H54 (cell line): ENCODE measurements at places on chromosomes 11 and 22.
A peak's percentile ranks its signal among the peaks of the same experiment; 100 is the strongest.

DNA sequence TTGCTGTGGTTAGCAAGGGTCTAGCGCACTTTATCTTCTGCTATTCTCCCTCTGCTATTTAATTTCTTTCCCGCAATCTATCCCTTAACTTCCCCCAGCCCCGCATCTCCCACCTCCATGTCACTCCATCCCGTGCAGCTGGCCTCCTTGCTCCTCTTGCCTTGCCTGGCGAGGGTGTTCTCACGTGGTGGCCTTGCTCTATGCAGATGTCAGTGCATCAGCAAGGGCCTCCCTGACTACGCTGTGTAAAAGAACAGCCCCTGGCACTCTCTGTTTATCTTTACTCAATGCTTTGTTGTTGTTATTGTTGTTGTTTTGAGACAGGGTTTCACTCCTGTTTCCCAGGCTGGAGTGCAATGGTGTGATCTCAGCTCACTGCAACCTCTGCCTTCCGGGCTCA is 114.4 kb upstream of the NNMT start:
- no peak for DNase-seq

DNA sequence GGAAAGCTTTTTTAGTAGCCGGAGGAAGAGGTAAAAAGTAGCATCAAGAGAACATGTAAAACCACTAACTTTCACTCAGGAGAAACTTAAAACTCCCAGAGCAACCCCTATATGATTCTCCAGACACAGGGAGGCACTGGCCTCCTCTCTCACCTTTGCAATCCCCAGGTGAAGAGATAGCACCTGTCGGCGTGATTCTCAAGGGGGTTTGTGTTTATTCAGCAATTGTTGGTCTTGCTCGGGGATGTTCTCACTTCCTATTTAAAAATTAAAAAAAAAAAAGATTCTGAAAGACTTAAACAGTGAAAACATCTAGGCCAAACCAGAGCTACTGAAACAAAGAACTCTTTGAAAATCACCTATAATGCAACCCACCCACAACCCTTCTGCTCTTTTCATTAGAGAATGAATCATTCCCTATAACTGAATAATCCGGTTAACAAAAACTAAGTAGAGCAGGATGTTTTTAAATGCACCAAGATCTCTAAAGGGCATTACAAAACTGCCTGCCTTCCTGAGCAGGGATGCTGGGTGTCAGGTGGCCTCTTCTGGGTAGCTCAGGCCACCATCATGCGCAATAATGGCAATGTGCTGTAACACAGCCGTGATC is 24.9 kb downstream of the DHCR7 start:
- no peak for DNase-seq

- no peak for DNase-seq
Measured at GRCh38 chr11:75523811-75524664, 1.7 kb downstream of the GDPD5 start.

DNA sequence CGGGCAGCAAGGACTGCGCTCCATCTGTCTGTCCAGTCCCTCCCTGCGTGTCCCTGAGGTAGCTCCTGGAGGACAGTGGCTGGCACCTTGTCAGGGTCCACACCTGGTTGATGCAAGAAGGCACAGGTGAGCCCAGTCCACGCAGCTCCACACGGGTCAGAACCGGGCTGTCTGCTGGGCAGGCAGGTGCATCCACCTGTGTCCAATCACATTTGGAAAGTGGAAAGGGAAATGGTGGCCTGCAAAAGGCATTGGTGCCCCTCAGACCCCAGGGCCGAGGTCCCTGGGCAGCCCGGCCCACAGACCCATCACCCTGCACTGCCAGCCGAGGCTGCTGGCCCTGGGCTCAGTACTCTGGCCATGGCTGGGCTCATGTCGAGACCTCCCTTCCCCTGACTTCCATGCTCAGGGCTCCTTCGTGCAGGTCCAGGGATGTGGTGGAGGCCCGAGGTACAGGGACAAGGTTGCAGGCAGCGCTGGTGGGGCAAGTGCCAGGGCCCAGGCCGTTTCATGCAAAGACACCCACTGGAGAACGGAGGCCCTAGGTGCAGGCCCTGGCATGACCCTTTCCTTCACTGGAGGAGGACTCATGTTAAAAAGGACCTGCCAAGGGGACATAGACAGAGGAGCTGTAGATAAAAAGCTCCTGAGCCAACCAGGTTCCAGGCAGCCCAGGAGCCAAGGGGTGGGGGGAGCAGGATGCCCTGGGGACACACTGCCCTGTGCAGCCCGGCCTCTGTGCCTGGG is 38.9 kb upstream of the TH start:
- no peak for DNase-seq

DNA sequence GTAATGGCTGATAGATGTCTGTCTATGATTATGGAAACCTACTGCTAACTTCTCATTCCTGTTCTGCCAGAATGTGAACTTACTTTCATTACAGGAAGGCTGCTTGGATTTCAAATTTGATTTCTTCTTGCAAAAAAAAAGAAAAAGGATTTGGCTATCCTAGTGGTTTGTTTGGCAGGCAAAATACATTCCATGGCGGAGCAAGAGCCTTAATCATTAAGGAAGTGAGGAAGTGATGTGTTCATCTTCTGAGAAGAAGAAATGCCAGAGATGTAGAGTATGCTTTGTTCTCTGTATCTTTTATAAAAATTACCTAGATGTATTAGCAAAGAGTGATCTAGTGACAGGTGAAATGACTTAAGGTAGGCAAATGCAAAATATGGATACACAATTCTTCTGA is 356.3 kb downstream of the SOX6 start:
- no peak for DNase-seq

GRCh38 chr11:57349491-57350274 is 11.5 kb downstream of the P2RX3 start:
- peak; percentile 81 for DNase-seq

DNA sequence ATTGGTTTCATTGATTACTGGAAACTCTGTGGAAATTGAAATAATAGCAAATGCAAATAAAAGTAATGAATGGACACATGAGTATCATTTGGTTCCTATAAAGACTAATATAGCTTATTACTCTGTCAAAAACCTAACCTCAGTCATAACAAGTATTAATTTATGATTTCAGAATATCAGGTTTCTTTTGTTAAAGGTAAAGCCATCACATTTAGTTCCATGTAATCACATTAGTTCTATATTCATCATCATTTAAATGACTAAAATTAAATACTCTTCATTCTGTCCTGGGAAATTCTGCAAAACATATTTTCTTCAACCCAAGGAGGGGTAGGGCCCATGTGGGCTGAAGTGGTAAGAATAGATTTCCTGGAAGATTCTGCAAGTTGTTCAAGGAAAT is 68.2 kb upstream of the ANO3 start:
- DNase-seq, result no peak

- no peak for DNase-seq
Measured at GRCh38 chr11:93444617-93445073, 98.5 kb downstream of the SMCO4 start.

DNA sequence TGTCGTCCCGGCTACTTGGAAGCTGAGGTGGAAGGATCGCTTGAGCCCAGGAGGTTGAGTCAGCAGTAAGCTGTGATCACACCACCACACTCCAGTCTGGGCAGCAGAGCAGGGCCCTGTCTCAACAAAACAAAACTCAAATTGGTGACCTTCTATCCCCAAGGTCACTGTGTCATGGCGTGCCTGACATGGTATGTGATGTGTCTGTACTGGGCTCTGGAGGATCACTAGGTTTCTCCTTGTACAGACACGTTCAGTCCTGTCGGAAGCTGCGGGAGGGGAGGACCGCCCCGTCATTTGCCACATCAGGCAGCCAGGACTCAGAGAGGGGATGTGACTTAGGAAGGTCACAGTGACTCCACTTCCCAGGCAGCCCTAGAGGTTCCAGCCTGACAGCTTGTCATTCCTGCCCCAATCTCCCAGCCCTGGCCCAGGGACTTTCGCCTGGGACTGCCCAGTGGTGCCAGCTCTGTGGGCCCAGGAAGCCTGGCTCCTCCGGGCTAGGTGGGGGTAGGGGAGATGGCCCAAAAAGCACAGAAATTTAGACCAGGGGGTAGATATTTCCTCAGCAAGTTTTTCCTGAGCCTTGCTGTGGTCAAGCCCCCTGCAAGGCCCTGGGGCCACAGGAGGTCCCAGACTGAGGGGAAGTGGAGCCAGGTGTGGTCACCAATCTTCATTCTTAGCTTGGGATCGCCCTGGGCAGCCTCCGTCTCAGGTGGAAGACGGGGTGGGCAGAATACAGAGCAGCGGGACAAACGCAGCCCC is 53.2 kb downstream of the TRIOBP start:
- no peak for DNase-seq

GRCh38 chr11:102279641-102280170 is 37.6 kb upstream of the BIRC3 start:
- no peak for DNase-seq

DNA sequence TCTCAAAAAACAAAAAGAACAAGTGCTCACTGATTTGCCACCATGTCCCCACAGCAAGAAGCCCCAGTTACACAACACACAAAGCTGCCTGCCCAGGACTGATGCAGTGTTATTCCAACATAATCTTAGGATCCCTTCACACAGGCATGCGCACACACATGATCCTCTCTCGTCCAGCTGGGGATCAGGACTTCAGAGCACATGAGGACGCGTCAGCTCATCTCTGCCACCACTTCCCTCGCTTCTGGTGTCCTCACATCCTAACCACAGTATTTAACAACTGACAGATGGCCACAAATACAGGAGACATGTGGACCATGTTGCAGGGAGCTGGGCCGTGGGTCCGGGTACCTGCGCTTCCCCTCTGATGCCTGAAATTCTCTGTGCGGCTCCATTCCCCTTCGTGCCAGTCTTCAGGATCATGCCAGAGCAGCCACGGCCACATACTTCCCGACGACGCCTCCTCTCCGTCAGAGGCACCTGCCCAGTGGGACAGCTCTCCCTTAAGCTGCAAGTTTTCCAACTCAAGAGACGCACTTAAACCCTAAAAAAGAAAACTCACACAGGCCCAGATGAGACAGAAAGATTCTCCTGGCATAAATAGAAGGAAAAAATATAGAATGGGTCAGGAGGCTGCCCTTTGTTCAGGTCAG is 68.3 kb downstream of the PACSIN2 start:
- no peak for DNase-seq

DNA sequence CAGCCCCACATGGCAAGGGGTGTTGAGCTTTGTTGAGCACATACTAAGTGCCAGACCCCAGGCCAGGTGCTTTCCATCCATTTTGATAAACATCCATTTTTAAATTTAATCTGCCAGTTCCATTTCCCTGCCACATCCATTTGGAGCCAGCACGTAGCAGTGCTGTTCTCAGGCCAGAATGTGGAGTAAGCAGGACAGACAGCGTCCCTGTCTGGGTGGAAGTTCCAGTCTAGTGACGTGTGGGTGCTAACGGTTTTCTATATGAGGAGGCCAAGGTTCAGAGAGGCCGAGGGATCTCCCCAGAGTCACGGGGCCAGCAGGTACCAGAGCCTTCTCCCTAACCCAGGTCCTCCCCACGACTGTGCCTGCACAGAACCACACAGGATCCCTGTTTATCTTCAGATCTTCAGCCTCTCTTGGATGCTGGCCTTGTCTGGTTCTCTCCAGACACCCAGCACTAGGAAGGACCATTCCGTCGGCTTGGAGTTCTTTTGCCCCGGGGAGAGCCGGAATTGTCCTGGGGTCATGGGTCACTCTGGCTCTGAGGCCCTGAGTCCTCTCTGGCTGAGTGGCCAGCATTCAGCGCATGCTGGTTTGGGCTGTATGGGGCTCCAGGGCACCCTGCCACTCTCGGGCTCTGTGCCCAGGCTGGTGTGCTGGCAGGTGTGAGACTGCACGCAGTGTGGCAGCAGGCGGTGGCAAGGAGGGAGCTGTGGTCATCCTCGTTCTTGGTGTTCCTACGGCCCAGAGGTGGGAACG is 63.6 kb upstream of the PPARA start:
- no peak for DNase-seq

DNA sequence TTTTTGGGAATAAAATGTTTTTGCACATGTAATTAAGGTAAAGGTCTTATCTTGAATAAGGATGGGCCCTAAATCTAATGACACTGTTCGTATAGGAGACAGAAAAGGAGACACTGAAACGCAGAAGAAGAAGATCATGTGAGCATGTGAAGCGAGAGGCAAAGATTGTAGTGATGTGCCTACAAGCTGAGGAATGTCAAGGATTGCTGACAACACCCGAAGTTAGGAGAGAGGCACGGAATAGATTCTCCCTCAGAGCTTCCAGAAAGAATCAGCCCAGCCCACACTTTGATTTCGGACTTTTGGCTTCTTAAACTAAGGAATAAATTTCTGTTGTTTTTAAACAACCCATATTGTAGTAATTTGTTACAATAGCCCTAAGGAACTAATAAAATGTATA is 4.1 kb upstream of the BLID start:
- no peak for DNase-seq

DNA sequence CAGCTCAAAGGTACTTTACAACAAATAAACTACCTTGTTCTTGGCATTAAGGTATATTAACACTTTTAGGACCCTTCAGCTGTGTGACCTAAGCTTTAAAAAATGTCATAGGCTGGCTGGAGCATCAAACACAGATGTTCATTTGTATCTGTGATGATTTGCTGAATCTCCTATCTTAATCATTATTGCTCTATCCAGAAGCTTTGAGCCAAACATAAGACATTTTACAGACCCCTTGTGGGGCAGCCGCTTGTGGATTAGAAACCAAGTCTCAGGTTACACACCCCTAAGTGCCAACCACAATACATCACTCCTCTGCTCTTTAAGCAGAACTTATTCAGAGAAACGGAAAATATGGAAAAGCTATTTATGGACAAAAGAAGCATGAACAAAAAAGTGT is 394.2 kb upstream of the CCDC90B start:
- no peak for DNase-seq

GRCh38 chr11:61023086-61023965 is 51.8 kb downstream of the CD6 start:
- no peak for DNase-seq

- no peak for DNase-seq
Measured at GRCh38 chr11:7654195-7654705, 19.1 kb downstream of the CYB5R2 start.

DNA sequence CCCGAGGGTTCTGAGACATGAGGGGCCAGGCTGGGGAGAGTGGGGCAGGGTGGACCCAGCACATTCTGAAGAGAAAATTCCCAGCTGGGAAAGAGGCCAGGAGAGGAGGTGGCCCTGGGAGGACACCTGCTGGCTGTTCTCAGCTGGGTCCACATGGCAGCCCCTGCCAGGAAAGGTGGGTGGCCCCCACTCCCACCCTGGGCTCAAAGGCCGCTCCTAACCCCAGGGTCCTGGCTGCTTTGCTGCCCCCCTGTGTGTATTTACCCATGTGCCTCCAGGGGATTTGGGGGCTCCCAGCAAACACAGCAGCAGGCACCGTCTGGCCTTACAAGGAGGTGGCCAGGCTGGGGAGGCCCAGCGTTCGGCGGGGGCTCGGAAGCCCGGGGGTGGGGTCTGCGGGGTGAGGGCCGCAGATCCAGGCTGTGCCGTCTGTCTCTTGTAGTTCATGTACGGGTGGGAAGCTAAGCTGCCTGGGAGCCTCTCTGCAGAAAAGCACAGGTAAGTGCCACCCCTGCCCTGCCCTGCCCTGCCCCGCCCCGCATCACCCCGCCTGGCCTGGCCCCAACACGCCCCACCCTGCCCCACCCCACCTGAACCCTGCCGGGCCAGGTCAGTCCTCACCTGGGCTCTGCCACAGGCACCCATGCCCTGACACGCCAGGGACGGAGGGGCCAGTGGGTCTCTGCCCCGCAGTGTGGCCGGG is 10.6 kb downstream of the MUC5B start:
- no peak for DNase-seq

GRCh38 chr11:16299390-16299789 is 57.0 kb downstream of the SOX6 start:
- no peak for DNase-seq
